ENCODE measurements at places on chromosomes 2 and 18.
A peak's percentile ranks its signal among the peaks of the same experiment; 100 is the strongest.

GRCh38 chr2:174300114-174300513 lies 34.6 kb upstream of the SP9 start:
- DNase-seq, result no peak

- DNase-seq, result no peak
Observed at GRCh38 chr2:52390651-52391050, 1358.7 kb upstream of the NRXN1 start.

- no peak for DNase-seq
Observed at GRCh38 chr18:69484699-69485396, 84.2 kb downstream of the DOK6 start.

- DNase-seq, result no peak
Observed at GRCh38 chr2:158745866-158746382, 49.2 kb upstream of the DAPL1 start.

DNA sequence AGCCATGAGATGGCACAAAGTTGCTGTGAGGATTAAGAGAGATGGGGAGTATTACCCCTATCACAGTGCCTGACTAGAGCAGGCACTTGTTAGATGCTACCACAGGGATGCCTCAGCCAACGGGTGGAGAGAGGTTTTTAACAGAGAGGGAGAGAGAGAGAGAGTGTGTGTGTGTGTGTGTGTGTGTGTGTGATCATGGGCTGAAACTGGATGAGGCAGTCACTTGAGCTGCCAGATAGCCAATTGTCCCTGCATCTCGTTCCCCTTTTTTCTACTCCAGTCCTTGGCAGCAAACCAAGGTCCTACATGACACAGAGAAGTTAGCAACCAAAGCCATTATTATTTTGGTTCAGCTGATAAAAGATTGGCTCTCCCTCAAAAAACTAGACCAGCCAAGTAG lies 3.0 kb downstream of the CD8A start:
- DNase-seq, result peak; percentile 77

GRCh38 chr2:141666191-141666590 lies 464.6 kb downstream of the LRP1B start:
- no peak for DNase-seq

- DNase-seq, result peak; percentile 3
Observed at GRCh38 chr2:100891906-100892642, 72.1 kb downstream of the NPAS2 start.

DNA sequence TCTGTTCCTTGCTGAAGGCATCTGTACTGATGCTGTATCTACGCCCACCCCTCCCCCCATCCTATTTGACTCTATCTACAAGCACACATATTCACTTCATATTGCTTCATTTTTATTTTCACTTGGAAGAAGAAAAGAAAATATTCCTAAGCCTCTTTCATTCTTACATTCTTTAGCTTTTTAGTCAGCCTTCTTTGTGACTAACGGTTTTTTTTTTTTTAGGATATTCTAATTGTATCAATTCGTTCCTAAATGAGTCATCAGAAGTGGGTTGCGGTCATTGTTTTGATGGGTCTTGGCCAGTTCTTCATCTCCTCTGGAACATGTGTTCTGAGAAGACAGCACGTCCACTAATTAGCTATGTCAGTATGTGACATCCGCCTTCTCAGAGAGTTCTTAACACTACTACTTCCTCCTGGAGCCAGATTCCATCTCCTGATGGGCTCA lies 88.7 kb downstream of the MYO1B start:
- no peak for DNase-seq

GRCh38 chr2:121649149-121649595 lies at the start of gene CLASP1:
CLASP1 (minus strand) TSS chr2:121649462; CDS start chr2:121605895, 43,567 bp downstream.
- no peak for DNase-seq

All from hematopoietic multipotent progenitor cell (in vitro differentiated cells).